ENCODE measurements at places on chromosomes 12 and 14.

DNA sequence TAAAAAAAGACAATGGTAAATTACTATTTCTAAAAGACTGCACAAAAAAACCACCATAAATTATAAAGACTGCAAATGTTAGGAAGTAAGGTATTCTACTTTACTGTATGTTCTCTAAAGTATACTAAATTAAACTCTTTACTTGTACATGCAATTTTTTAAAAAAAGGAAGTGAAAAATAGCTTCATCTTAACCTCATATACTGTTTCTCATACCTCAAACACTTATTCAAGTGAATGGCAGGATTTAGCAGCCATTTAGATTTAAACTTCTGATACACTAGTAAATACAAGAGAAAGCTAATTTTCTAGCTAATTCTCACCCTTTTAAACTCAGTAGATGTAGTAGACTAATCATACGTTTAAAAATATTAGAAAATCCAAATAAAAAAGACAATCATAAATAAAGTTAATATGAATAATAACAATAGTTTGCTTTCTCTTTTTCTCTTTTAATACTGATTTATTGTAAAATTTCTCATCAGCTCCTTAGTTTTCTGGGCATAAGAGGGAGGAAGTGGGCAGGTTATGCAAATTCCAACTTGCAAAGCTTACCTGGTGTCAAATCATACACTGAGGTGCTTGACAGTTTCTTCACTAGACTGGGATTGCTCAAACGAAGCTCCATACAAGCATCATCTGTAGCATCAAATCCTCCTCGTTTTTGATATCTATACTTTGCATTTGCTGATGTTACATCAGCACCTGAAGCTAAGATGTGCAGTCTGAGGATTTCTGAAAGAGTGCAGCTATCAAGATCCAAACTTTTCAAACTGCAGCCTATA is 71.0 kb upstream of the CFL2 start:
- no peak for DNase-seq

DNA sequence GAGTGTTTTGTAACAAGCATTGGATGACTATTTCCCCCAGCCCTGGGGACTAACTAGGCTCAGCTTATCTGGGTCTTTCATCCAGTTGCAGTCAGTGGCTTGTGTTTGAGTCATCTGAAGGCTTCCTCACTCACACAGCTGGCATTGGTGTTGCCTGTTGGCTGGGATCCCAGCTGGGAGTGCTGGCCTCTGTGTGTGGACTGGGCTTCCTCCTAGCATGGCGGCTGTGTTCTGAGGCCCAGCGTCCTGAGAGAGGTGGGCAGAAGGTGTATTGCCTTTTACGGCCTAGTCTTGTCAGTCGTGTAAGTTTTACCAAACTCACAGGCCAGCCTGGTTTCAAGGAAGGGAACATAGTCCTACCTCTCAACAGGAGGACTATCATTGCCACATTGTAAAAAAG is 28.3 kb upstream of the PPP2R5C start:
- no peak for DNase-seq

GRCh38 chr12:28683366-28683765 is 465.7 kb upstream of the FAR2 start:
- no peak for DNase-seq

- peak; percentile 27 for DNase-seq
Observed at GRCh38 chr14:95098984-95099599, 58.2 kb downstream of the DICER1 start.

GRCh38 chr12:70719672-70720420 is 82.6 kb upstream of the PTPRB start:
- DNase-seq, result peak; percentile 39

GRCh38 chr12:93616584-93617101 is 44.2 kb downstream of the SOCS2 start:
- no peak for DNase-seq

DNA sequence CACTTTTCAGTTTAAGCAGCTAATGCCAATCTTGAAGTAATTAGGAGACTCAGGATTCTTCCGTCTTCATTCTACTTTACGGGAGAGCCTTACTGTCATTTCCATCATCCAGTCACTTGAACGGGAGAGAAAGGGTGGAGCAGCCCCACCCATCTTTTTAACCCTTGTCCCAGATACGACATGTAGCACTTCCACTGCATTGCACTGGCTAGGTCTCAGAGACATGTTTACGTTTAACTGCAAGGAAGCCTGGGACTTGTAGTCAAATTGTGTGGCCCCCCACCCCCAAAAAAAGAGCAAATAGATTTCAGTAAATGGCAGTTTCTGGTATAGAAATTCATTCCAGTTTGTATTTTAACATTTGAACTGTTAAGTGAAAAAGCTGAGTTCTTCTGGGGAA is 46.1 kb upstream of the SYT1 start:
- DNase-seq, result no peak

- DNase-seq, result no peak
Observed at GRCh38 chr12:56143217-56143616, 9.2 kb upstream of the MYL6B start.

GRCh38 chr14:53793790-53794505 is 162.7 kb downstream of the BMP4 start:
- no peak for DNase-seq

DNA sequence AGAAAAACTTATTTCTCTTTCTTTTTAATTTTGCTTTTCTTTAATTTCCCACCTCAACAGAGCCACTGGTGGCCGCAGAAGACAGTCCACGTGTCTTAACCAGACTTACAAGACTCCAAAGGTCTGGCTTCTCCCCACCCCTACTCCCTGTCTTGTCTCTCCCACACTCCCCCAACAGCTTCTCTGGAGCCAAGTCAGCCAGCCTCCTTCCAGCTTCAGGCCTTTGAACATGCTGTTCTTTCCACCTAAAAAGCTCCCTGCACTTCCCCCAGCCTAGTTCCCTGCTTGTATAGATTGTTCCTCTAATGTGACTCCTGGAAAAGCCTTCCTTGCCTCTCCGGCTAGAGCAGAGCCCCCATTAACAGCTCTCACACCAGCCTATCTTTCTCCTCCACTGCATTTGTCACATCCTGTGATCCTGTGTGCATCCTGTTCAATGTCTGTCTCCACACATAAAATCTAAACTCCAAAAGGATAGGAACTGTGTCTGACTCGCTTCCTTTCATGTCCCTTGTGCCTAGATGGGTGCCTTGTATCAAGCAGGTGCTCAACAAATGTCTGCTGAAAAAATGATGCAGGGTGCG is 7.8 kb upstream of the DYNLL1 start:
- DNase-seq, result no peak

DNA sequence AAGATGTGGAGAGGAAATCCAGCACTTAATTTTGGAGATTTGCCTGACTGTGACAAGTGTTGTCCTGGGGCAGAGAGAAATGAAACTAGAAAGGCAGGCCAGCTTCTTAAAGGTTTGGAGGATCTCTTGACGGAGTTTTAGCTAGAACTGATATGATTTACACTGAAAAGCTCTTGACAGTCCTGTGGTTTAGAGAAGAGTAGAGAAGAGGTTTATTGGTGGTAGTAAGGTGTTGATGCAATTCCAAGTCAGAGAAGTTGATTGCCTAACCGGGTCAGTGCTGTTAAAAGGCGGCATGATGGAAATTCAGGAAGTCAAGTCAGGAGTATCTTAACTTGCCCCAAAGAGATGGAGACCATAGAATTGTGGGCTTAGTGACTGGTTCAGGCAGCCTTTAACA is 89.0 kb upstream of the TRAF3 start:
- no peak for DNase-seq

GRCh38 chr14:93984987-93985410 is 8.6 kb upstream of the ASB2 start:
- DNase-seq, result no peak

- DNase-seq, result no peak
Observed at GRCh38 chr12:89448526-89448925, 76.1 kb downstream of the GALNT4 start.

DNA sequence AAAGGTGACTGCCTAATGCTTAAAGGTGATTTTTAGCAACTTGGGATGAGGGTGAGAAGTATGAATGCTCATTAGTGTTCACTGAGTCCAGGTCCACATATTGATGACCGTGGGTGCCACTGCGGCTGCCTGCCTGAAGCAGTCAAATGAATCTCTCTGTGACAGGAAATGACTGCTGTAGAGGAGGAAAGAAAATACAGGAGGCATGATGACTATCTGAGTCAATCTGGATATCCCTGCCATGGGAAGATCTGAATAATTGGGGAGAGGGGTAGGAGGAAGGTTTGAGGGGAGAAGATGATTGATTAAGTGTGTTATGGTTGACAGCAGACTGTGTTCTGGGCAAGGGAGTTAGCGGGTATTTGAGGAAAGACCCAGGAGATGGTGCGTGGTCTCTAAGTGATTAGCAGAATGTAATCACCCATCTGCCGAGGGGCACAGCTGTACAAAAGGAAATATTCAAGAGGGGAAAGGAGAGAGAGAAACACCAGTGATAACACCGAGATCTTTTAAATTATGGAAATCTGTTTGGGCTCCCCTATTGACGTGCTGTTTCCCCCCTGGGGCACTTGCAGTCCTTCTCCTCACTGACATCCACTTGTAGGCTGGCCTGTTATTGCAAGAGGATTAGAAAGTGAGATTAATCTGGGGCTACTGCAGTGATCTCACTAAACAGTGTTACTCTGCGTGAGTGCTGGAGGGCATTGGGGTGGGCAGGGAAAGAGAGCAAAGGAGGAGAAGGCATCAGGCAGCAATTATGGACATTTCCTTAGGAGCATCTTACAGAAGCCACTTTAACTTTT is 97.7 kb downstream of the AKAP6 start:
- no peak for DNase-seq

DNA sequence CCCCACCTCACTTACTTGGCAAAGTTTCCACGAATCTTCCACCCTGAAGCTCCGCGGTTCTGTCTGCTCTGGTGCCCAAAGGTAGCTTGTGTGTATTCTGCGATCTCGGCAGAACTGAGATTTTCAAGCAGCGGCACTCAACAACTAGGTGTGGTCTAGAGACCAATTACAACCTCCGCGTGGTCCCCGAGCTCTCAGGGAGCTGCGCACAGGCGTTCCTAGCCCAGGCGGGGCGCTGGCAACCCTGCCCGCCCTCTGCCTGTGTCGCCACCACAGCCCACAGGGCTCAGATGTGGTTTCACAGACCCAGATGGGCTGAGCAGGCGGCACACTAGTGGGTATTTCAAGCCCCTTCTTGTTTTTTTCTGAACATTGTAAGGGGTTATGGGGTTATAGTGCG is 1.5 kb upstream of the DIABLO start:
- DNase-seq, result peak; percentile 51

GRCh38 chr12:29207120-29207519 is 58.0 kb downstream of the FAR2 start:
- no peak for DNase-seq

- DNase-seq, result no peak
Observed at GRCh38 chr14:32259368-32260013, 56.4 kb upstream of the RNU6-8 start.

- no peak for DNase-seq
Observed at GRCh38 chr12:19886639-19887064, 447.4 kb downstream of the AEBP2 start.

DNA sequence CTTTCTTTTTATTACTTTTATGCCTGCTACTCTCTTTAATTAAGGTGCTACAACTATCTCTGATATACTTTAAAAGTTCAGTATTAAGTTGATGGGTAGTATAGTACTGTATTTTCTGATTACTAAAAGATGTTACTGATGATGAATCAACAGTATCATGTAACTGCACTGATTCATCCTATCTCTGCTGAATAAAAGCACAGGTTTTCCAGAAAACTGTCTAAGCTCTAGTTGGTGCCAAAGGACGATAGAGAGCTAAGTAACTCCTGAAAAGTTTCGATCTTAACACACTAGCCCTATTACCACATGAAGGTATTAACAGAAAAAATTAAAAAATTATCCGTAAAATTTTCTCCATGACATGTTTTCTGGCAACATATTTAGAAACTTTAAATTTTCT is 2.1 kb downstream of the SCAF11 start:
- no peak for DNase-seq

- no peak for DNase-seq
Observed at GRCh38 chr14:80560800-80561657, 349.7 kb upstream of the DIO2 start.

- DNase-seq, result no peak
Observed at GRCh38 chr14:92711976-92712653, 36.3 kb downstream of the LGMN start.

DNA sequence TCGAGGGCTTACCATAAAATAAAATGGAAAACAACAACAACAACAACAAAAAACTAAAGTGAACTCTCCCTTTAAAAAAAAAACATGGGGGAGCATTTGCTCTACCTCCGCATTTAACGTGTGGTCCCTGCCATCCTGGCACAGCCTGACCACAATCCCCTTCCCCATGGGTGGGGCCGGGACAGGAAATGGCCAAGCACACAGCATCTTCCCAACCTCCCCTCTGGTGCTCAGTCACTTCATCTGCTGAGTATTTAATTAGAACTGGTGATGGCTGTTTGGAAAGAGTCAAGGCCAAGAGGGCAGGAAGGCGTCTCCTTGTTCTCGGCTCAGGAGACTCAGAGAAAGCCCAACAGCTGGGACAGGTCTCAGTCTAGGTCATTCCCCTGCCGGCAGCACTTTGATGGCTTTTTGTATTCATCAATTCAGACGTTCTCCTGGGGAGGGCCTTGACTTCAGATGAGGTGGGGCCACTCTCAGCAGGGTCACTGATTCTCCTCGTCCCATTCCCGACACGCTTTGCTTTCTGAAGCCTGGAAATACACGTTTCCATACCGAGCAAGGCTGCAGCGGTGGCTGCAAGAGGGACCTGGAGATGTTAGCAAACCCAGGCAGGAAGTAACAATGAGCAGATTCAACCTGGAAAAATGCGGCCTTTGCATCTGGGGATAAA is 44.4 kb downstream of the ANO2 start:
- DNase-seq, result no peak

GRCh38 chr12:9449181-9449580 is 158.5 kb downstream of the KLRB1 start:
- DNase-seq, result no peak

- no peak for DNase-seq
Observed at GRCh38 chr14:39722547-39723273, 290.5 kb upstream of the FBXO33 start.

- no peak for DNase-seq
Observed at GRCh38 chr12:112988224-112988623, 9.9 kb downstream of the OAS2 start.

DNA sequence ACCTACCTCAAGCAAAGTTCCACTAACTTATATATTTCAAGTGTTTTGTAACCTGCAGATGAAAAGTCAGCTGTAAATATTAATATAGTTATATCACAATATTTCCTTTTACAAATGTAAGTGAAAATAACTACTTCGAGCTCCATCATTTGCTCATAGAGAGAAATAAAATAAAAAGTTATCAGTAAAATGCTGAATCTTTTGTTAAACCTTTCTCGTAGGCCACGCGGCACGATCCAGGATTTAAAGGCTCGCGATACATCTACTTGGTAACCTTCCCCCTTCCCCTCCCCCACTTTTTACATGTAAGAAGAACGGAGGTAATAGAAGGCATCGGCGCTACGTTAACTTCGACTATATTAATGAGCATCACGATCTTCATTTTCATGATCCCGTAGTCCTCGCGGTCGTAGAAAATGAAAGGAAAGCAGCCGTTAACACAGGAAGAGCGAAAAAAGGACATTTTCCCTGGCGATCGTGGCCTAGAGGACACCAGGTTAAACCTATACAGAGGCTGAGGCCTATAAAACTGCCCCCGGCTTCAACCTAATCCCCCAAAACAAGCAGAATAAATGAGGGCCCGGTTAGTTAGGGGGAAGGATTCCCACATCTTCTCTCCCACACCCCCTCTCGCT is 508 bp downstream of the HNRNPC start:
- no peak for DNase-seq

Measured in stimulated activated naive CD8-positive, alpha-beta T cell treated with anti-CD3 and anti-CD28 coated beads, Interleukin-15, Interleukin-2, amounts not matched to agents 100 U/mL and 50 U/mL, for 24 hours (primary cell).